ENCODE measurements at places on chromosomes 16 and 17. TPM values are rescaled to one million over a fixed set of nuclear protein-coding genes. Genes with fewer than 3 reads are reported as not detected.

The FCSK gene
- 17.8 TPM for polyA plus RNA-seq

The CMTM2 gene
- polyA plus RNA-seq, result 0.75 TPM

The DLX4 gene
- 0.75 TPM for polyA plus RNA-seq

The ATP2C2 gene
- polyA plus RNA-seq, result 1.4 TPM

The OR1F1 gene
- not detected for polyA plus RNA-seq

The CBX2 gene
- polyA plus RNA-seq, result 22.9 TPM

The IKZF3 gene
- 0.37 TPM for polyA plus RNA-seq

The DGKE gene
- polyA plus RNA-seq, result 8.3 TPM

The NPIPB13 gene
- polyA plus RNA-seq, result 27.9 TPM

The PRCD gene
- 3.7 TPM for polyA plus RNA-seq

The TNFRSF13B gene
- not detected for polyA plus RNA-seq

The IL21R gene
- polyA plus RNA-seq, result 0.30 TPM

The CACNA1H gene
- 17.0 TPM for polyA plus RNA-seq

The XAF1 gene
- polyA plus RNA-seq, result 18.8 TPM

The TAC4 gene
- polyA plus RNA-seq, result 0.67 TPM

The UNC13D gene
- polyA plus RNA-seq, result 5.4 TPM

The ZP2 gene
- polyA plus RNA-seq, result 0.08 TPM

The CTRB2 gene
- not detected for polyA plus RNA-seq

The DVL2 gene
- 52.5 TPM for polyA plus RNA-seq

The KCNH4 gene
- not detected for polyA plus RNA-seq

The TNK1 gene
- polyA plus RNA-seq, result 5.5 TPM

The SHISA6 gene
- polyA plus RNA-seq, result 1.8 TPM

The RNF227 gene
- polyA plus RNA-seq, result 4.5 TPM

The JPT1 gene
- 86.1 TPM for polyA plus RNA-seq

The CCDC200 gene
- polyA plus RNA-seq, result 44.1 TPM

The ALOX15 gene
- polyA plus RNA-seq, result 0.25 TPM

The CCDC78 gene
- 2.0 TPM for polyA plus RNA-seq

The MEIOC gene
- polyA plus RNA-seq, result 3.3 TPM

The RPS6KB1 gene
- polyA plus RNA-seq, result 51.1 TPM

The RGS9 gene
- 17.7 TPM for polyA plus RNA-seq

Data from left kidney (tissue), 8 donors.